ENCODE measurements at places on chromosomes 7 and 10. TPM values are rescaled to one million over a fixed set of nuclear protein-coding genes. Genes with fewer than 3 reads are reported as not detected.

DNA sequence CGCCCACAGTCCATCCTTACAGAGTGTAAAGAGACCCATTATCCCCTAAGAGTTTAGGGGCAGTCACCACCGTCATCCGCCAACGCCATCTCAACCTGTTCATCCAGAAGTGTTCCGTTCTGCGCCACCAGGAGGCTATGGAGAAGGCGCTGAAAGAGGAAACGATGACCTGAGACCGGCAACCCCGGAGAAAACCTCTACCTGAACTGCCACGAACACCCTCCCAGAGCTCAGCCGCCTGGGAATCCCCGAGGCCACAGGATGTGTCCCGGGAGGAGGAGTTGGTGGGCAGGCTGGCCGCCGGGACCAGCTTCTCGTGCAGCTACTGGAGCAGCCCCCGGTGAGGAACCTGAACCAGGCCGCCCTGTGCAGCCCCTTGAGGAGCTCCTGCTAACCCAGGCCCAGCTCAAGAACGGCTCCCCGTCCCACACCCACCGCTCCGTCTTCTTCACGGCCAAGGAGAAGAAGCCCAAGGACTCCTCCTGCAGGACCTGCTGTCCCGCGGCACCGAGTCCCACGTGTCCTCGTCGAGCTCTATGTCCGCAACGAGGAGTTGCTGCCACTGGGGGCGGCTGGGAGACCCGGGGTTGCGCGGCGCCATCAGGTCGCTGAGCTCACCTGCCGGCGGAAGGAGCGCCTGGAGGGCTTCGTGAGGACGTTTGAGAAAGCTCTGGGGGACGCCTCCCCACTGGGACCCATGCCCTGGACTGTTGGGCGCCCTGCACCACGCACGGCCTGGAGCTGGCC lies 21.1 kb upstream of the LANCL2 start:
- no peaks in the 10 kb centered on the region for H3K27me3 ChIP-seq
- H3K36me3 ChIP-seq = no peaks in the 10 kb centered on the region
- DNase-seq = no peak
- no peak overlapping the region for H3K4me3 ChIP-seq
- no peaks in the 10 kb centered on the region for H3K4me1 ChIP-seq
- H3K27ac ChIP-seq = no peak overlapping the region

PNLIPRP2 gene
- not detected for total RNA-seq

HGF gene
- not detected for total RNA-seq

- no peaks in the 10 kb centered on the region for H3K27me3 ChIP-seq
- H3K27ac ChIP-seq = no peak overlapping the region
- no peak overlapping the region for H3K4me3 ChIP-seq
- no peak for DNase-seq
- H3K36me3 ChIP-seq = peaks cover under 1% of the 10 kb centered on the region
- H3K4me1 ChIP-seq = peaks cover 4% of the 10 kb centered on the region
These were observed 19.1 kb upstream of the PARP12 start for GRCh38 chr7:140081774-140082425.

DNA sequence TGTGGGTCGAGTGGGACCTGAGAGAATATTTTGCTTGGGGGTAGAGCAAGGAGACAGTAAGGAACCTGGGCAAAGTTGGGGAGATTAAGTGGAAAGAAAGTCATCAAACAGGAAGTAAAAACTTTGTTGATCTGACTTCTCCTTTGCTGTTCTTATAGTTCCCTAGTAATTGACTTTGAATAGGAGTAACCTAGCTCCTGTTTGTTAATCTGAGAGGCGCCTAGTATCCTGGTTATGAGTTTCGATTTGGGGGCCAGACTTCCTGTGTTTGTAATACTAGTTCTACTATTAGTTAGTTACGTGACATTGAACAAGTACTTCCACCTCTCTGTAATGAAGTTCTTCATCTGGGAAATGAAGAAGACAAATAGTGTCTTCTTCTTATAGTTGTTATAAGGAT lies 99.1 kb downstream of the ZNF365 start:
- no peaks in the 10 kb centered on the region for H3K36me3 ChIP-seq
- peaks cover 2% of the 10 kb centered on the region for H3K27me3 ChIP-seq
- no peak overlapping the region for H3K27ac ChIP-seq
- DNase-seq = no peak

DNA sequence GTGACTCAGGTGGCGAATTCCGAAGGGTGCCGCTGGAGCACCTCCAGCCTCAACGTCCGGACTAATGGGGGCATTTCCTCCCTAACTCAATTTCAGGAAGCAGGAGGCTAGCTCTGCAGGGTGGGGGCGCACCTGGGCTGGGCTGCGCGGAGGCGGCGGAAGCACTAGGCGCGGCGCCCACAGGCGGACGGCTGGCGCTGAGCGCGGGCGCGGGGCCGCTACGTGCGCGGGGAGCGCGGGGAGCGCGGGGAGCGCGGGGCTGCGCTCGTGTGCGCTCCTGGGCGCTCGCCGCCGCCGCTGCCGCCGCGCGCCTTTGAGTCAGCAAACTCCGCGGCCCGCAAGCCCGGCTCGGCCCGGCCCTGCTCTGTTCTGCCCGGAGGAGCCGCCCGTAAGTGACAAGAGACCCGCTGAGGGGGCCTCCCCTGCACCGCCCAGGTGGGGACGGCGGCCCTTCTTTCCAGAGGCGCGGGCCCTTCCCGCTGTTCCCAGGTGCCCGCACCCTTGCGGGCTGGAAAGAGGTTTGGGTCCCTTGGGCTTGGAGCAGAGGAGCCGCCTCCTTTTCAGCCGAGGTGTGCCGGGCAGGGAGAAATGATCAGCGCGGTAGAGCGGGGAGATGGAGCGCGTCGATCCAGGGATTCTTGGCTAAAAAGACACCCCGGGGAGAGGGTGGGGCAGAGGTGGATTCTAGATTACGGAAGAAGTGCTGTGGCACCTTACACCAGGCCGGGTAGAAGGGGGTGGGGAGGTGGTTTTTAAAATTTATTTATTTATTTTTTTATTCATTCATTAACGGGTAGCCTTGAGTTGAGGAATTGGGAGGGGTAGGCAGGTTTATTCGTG lies at the start of gene SNX10:
SNX10 (plus strand) TSS at position 164 of the 840 bp plus-strand sequence. CDS start 54,581 bp downstream, outside the sequence.
- H3K27me3 ChIP-seq = no peaks in the 10 kb centered on the region
- peak within 1 kb of the TSS; percentile 90 for H3K4me3 ChIP-seq
- H3K27ac ChIP-seq = peak within 1 kb of the TSS; percentile 82
- H3K36me3 ChIP-seq = peaks cover 11% of the 10 kb centered on the region
- H3K4me1 ChIP-seq = peaks cover 42% of the 10 kb centered on the region

Measured in B cell (primary cell).